ENCODE measurements at places on chromosomes 6 and 20.

GRCh38 chr6:157713451-157714152, 109.4 kb upstream of the SNX9 start:
- no peak for DNase-seq

GRCh38 chr6:127811900-127812570, 88.8 kb downstream of the THEMIS start:
- no peak for DNase-seq

DNA sequence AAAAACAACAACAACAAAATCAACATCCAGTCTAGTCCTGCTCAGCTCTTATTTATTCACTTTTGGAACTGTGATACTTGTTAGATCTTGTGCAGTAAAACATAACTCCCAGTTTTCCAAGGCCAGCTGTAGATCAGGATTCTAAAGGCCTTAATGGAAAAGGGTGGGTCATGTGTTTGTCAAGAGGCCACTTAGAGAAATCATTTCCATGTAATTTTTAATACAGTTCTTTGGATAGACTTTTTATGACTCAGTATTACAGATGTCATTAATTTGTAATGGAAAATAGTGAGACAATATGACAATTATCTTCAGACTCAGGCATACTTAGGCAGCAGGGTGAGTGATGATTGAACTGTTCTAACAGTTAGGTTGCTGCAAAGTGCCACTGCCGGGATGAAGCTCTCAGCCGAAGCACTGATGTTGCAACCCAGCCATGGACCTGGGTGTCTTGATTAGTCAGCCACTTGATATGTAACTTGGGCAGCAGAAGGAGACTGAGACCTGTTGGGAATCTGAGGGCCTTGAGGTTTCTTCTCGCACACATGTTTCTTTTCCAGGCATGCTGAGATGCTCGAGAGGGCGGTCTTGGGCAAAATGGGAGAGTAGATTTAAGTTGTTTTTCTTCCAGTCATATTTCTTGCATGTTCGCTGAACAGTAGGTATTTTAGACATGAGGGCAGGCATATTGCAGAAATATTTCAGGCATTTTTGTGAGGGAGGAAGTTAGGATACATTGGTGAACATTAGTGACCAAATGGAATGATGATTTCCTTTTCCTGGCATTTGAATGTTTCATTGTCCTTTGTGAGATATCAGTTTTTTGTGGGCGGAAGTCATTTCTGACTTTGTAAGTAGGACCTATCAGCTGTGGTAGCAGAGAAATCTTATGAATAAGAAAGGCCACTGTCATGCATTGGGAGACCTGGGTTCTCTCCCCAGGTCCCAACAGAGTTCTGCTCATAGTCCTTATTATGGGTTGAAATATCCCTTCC, 52.3 kb downstream of the SLX4IP start:
- DNase-seq: no peak

DNA sequence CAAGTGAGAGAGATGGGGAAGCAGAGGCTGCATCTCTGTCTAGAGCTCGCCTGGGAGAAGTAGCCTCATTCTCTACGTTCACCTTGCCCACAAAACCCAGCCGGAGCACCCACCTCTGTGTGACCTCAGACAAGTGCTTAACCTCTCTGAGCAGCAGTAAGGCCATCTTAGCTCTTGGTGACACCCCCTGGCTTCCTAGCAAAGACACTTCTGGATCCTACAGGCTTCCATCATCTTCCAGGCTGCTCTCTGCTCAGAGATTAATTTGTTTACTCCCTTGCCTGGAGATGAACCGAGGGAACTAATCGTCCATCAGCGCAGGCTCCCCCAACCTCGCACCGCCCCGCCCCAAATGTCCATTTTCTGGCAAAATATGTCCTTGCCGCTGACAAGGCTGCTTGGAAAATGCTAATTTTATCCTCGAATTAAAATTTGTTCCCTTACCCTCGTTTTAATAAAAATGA, 24.0 kb upstream of the CTNNBL1 start:
- DNase-seq: no peak

DNA sequence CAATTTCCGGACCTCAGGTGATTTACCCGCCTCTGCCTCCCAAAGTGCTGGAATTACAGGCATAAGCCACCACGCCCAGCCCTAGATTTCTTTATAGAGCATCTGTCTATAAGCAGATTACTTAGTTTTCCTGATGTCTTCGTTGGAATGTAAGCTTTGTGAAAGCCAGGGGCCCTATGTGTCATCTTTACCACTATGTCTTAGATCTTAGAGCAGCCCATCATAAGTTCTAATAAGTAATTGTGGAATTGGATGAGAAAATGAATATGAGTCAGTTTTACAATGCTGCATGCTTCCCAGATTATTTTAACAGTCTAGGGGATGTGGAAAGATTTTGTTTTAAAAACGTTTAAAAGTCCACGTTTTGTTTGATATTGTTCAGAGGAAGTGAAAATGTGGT, 9.1 kb upstream of the ZBTB2 start:
- DNase-seq: peak; percentile 50

GRCh38 chr6:7045331-7045730, 62.4 kb upstream of the RREB1 start:
- DNase-seq: no peak

DNA sequence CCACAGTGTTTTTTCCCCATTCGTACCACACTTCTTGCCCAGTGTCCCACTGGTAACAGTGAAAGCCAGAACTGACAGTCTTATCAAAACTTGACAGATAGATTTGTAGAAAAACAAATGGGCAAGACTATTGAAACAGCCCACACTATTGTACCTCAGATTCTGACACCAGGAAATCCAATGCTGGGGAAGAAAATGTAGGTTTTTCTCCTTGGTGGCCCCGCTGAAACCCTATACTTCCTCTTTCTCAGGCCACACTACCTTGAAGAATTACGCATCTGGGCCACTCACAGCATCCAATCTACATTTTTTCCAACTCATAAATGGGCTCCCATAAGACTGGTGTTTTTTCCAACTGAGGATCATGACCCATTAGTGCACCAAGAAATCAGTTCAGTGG, 90.9 kb upstream of the HDDC2 start:
- DNase-seq: no peak

GRCh38 chr20:17505636-17506517, 25.3 kb downstream of the BFSP1 start:
- DNase-seq: no peak

DNA sequence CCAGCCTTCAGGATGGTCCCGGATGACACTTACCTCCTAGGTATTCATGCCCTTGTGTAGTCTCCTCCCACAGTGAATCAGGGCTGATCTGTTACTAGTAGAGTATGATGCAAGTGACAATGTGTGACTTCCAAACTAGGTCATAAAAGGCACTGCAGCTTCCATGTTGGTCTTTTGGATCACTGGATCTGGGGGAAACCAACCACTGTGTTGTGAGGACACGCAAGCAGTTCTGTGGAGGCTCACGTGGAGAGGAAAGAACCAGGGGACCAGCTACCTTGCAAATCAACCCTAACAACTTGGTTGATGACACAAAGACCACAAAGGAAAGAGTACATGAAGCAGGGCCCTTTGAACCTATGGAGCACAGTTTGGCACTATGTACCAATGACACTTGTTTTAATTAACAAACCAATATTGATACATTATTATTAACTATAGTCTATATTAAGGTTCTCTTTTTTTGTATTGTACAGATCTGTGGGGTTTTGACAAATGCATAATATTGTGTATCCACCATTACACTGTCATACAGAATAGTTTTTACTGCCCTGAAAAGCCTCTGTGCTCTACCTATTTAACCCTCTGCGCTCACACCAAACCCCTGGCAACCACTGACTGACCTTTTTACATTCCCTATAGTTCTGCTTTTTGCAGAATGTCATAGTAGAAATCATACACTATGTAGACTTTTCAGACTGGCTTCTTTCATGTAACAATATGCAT, 16.3 kb upstream of the SDCBP2 start:
- no peak for DNase-seq

DNA sequence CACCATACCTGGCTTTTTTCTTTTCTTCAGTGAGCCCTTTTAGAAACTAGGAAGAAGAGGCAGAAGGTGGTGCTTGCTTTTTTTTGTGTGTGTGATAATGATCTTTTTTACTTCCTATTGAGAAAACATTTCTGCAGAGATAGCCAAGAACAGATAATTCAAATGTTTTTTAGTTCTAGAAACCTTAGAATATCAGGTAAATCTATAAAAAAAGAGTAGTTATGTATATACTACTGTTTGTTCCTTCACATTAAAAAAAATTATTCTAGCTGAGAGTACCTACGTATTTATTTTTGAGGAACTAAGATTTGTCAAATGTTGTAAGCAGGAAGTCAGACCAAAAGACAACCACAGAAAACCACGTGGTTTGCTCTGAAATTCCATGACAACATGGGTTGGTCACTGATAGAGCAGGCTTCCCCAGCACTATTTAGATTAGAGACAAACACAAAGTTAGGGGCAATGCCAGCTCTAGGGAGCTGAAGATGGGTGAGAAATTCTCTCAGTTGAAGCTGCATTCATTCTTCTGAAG, 12.8 kb downstream of the STK4 start:
- DNase-seq: no peak

DNA sequence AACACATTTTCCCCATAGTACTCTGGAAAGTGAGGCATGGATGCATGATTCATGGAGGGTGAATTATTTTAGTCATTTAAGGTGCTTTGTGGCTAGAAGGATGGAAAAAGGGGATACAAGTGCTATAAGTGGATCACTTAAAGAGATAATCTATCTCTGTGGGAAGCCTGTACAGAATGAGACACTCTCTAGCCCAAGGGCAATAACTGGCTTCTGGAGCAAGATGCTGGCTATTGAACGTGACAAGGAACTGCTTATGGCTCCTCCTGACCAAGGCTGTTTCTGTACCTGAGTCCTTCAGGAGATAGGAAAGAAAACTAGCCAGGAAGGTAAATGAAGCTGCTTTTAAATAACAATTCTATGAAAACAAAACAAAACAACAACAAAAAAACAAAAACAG, 590.7 kb downstream of the EYS start:
- DNase-seq: no peak

DNA sequence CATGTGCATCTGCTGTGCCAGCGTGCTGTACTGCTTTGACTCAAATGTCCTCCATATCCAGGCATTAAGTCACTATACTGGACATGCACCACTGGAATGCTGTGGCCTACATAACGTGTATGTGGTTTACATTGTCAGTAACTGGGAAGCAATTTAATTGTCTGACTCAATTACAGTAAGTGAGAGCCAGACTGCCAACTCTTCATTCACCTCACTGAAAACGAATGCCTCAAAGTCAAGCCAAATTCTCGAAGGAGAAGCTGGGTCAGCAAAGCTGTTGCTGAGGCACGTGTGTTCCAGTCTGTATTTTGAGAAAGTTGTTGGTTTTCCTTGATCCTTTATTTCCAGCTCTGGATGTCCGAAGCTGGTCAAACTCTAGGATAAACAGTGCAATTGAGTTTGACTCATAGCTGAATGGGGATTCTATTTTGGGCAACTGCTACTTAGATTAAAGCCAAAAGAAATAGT, 534.3 kb downstream of the COL12A1 start:
- peak; percentile 90 for DNase-seq

DNA sequence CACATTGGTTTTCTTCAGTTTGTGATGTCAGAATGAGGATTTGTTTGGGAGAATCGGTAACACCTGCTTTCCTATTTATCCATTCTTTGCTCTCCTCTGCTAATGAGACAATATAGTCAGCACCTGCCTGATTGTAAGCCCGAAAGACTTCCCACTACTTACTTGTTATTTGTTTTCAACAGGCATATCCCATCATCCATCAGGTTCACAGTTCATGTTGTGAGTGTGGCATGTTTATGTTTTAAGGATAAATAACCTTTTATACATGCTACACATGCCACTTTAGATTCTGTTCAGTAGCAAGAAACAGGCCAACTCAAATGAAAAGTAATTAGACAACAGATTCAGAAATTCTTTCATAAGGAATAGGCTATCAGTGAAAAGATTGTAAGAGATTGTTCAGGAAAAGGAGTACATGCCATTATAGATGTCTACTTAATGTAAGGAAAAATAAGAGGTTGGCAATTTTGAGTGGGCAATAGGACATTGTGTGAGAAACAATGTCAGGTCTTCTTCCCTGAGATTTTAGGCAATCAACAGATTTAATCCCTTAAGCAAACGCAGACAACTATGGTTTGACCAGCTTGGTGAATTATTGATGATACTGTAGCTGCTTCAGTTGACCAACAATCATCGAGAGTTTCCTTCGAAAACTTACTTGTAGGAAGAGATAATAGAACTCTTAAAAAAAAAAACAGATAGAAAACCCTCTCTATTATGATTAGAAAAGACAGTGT, 7.9 kb upstream of the GPRC6A start:
- DNase-seq: no peak

DNA sequence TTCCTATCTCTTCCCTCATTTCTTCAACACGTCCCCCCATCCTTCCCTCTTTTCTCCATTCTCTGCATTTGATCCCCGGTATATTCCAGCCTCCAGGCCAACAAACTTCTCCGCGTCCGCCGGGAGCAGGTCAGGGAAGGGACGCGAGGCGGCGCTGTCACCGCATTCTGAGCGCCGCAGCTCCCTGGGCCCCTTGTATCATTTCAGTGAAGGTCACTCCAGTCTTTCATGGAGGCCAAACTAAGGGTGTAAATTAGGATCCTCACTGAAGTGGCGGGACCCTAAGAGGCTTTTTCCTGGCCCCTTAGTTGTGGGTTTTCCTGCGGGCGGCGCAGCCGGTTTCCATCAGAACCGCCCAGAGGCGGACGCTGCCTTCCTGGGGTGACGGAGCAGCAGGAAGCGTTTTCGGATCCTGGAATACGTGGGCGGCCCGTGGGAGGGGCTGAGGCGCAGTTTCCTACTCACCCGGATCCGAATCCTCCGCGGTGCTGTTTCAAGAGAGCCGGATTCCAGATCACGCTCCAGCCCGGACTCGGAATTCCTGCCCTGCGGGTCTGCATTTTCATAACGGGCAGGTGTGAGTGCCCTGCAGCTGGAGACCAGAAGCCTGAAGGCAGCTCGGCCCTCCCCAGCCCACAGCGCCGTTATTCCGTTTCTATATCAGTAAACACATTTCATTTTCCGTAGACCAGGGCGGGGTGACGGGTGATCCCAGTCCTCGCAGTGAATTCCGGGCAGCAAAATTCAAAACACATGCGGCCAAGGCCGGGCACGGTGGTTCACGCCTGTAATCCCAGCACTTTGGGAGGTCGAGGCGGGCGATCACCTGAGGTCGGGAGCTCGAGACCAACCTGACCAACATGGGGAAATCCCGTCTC, 3.6 kb upstream of the MICA start:
- DNase-seq: peak; percentile 82

GRCh38 chr6:161906571-161906970, 632.7 kb upstream of the AGPAT4 start:
- no peak for DNase-seq
